ENCODE measurements at places on chromosomes 16 and 17. TPM values are rescaled to one million over a fixed set of nuclear protein-coding genes. Genes with fewer than 3 reads are reported as not detected.

GRCh38 chr17:14228903-14229302 is 7.8 kb downstream of the CDRT15 start:
- H3K4me1 ChIP-seq, result no peaks in the 10 kb centered on the region
- no peak overlapping the region for H3K27ac ChIP-seq
- H3K27me3 ChIP-seq, result no peaks in the 10 kb centered on the region
- no peaks in the 10 kb centered on the region for H3K36me3 ChIP-seq
- H3K4me3 ChIP-seq, result no peak overlapping the region

- H3K27me3 ChIP-seq, result no peaks in the 10 kb centered on the region
- peaks cover 45% of the 10 kb centered on the region for H3K36me3 ChIP-seq
- peaks cover 38% of the 10 kb centered on the region for H3K4me1 ChIP-seq
Observed at GRCh38 chr17:41972571-41973407, 6.2 kb downstream of the CNP start.

FNDC8 gene
- total RNA-seq, result not detected

UNC45B gene
- total RNA-seq, result not detected

GRCh38 chr17:29789196-29790170 is 140.5 kb downstream of the SSH2 start:
- H3K4me1 ChIP-seq, result no peaks in the 10 kb centered on the region
- no peak overlapping the region for H3K4me3 ChIP-seq
- no peaks in the 10 kb centered on the region for H3K36me3 ChIP-seq
- no peak overlapping the region for H3K27ac ChIP-seq
- DNase-seq, result no peak

GRCh38 chr16:74893541-74893940 is 91.4 kb downstream of the WDR59 start:
- no peak overlapping the region for H3K4me3 ChIP-seq
- no peak overlapping the region for H3K27ac ChIP-seq
- DNase-seq, result no peak
- H3K36me3 ChIP-seq, result peaks cover 21% of the 10 kb centered on the region
- H3K4me1 ChIP-seq, result no peaks in the 10 kb centered on the region
- no peaks in the 10 kb centered on the region for H3K27me3 ChIP-seq

GRCh38 chr16:76583945-76584344 is 306.7 kb downstream of the CNTNAP4 start:
- no peaks in the 10 kb centered on the region for H3K27me3 ChIP-seq
- H3K4me3 ChIP-seq, result no peak overlapping the region
- H3K4me1 ChIP-seq, result no peaks in the 10 kb centered on the region
- H3K27ac ChIP-seq, result no peak overlapping the region

DNA sequence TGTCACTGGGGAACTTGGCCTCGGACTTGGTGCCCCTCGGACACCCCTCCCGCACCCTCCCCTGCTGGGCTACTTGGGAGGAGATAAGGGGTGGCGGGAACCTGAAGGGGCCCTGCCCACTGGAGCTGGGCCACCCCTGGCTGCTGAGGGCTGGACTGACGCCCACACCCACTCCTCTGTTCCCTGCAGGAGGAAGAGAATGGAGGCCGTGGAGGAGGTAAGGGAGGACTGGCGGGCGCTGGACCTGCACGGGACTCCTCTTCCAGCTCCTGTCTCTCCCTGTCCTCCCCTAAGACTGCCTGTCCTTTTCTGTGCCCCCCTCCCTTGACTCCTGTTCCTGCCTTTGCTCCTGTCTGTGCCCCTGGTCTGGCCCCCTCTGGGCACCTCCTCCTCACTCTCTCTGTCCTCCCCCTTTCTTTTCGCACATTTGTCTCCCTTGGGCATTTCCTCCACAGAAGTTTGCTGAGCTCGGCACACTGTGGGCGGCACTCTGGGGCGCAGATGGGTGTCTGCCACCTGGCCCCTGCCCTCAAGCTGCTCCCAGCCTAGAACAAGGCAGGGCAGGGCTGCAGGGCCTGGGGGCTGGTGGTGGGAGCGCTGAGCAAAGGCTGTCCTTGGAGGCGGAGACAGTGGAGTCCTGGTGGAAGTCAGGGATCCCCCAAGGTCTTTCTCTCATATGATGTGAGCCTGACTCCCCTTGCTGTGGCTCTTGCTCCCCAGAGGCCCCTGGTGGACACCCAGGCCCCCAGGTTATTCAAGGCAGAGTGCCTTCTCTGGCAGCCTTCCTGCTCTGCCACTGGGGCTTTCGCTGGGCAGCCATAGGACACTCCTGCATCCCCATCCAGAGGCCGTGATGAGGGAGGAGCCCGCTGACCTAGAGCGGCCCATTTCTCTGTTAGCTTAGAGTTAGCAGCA is 32.7 kb downstream of the ARHGAP23 start:
- H3K27me3 ChIP-seq, result peaks cover 35% of the 10 kb centered on the region
- H3K4me1 ChIP-seq, result no peaks in the 10 kb centered on the region
- no peak for DNase-seq
- H3K4me3 ChIP-seq, result no peak overlapping the region

GRCh38 chr16:17303101-17303500 is 167.7 kb downstream of the XYLT1 start:
- DNase-seq, result no peak
- H3K27ac ChIP-seq, result no peak overlapping the region
- H3K4me3 ChIP-seq, result no peak overlapping the region
- peaks cover 8% of the 10 kb centered on the region for H3K27me3 ChIP-seq

GRCh38 chr17:48055531-48056245 is 7.5 kb downstream of the NFE2L1 start:
- H3K27me3 ChIP-seq, result no peaks in the 10 kb centered on the region
- H3K36me3 ChIP-seq, result peaks cover 94% of the 10 kb centered on the region
- H3K4me3 ChIP-seq, result no peak overlapping the region
- DNase-seq, result no peak

- peaks cover 6% of the 10 kb centered on the region for H3K27me3 ChIP-seq
- no peak overlapping the region for H3K27ac ChIP-seq
- DNase-seq, result no peak
- no peaks in the 10 kb centered on the region for H3K4me1 ChIP-seq
- H3K36me3 ChIP-seq, result no peaks in the 10 kb centered on the region
Observed at GRCh38 chr17:57228911-57229310, 27.4 kb upstream of the MSI2 start.

GRCh38 chr16:22425036-22425801 is 50.8 kb upstream of the CDR2 start:
- H3K27ac ChIP-seq, result no peak overlapping the region
- no peak overlapping the region for H3K4me3 ChIP-seq
- no peak for DNase-seq
- peaks cover 41% of the 10 kb centered on the region for H3K36me3 ChIP-seq
- no peaks in the 10 kb centered on the region for H3K4me1 ChIP-seq

CACNA1H gene
- total RNA-seq, result 0.40 TPM

GCGR gene
- total RNA-seq, result 0.13 TPM

STX8 gene
- total RNA-seq, result 53.6 TPM

- H3K4me1 ChIP-seq, result peaks cover 34% of the 10 kb centered on the region
- peak; percentile 90 for DNase-seq
- no peaks in the 10 kb centered on the region for H3K36me3 ChIP-seq
Observed at GRCh38 chr16:11639925-11640899, 28.0 kb upstream of the SNN start.

DNA sequence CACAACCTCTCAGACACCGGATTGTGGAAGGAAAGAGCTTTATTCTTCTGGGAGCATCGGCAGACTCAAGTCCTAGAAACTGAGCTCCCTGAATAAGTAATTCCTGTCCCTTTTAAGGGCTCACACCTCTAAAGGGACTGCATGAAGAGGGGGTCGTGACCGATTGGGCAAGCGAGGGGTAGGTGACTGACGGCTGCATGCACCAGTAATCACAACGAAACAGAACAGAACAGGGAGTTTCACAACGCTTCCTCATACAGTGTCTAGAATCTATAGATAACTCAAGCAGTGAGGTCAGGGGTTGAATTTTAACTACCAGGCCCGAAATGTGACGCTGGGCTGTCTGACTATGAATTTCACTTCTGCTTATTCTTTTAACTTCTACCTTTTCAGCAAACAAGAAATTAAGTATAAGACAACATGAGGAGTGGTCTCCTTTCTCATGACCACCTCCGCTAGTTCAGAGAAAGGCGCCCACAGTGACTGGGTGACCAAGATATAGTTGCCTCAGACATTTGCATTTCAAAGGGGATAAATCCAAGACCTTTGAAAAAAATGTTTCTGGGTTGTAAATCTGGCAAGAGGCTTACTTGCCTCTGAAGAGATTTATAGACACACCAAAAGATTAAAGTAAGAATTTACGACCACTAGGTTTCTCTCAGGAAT is 88.4 kb upstream of the ATF7IP2 start:
- H3K36me3 ChIP-seq, result no peaks in the 10 kb centered on the region

DNA sequence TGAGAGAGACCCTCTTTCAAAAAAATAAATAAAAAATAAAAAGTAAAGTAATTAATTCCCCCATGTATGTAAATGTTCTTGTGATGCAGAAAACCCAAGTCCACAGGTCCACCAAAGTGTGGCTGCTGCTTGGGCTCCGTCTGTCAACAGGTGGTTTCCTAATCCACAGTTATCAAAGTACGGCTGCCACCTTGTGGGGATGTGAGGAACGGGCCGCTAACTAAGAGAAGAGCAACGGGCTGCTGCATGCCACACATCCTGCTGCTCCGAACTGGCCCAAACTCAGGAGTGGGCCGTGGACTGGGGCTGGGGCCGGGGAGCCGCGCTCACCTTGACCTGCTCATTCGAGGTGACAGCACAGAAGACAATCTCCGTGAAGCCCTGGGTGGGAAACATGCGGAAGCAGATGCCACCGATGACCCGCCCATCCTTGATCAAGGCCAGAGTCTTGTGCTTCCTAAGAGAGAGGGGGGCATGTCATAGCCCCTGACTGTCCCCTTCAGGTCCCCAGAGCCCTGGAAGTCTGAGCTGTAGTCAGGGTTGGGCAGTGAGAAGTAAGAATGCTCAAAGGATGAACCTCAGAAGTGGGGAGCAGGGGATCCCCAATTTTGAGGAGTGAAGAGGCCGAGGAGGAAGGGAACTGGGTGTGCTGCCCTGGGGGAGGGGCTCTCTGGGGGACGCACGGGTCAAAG is 4.3 kb downstream of the KAT2A start:
- no peaks in the 10 kb centered on the region for H3K27me3 ChIP-seq
- H3K27ac ChIP-seq, result no peak overlapping the region
- peaks cover 35% of the 10 kb centered on the region for H3K36me3 ChIP-seq
- DNase-seq, result peak; percentile 85

CA4 gene
- not detected for total RNA-seq

GRCh38 chr16:23755484-23755809 is 621 bp downstream of the CHP2 start:
- no peak overlapping the region for H3K27ac ChIP-seq
- peaks cover 5% of the 10 kb centered on the region for H3K27me3 ChIP-seq
- no peaks in the 10 kb centered on the region for H3K36me3 ChIP-seq
- peak overlapping the region; percentile 61 for H3K4me3 ChIP-seq

GRCh38 chr16:25699069-25699468 is 7.3 kb downstream of the HS3ST4 start:
- no peak overlapping the region for H3K27ac ChIP-seq
- H3K4me3 ChIP-seq, result no peak overlapping the region
- no peak for DNase-seq
- H3K27me3 ChIP-seq, result no peaks in the 10 kb centered on the region
- H3K36me3 ChIP-seq, result no peaks in the 10 kb centered on the region

OSGIN1 gene
- total RNA-seq, result 18.1 TPM

- no peaks in the 10 kb centered on the region for H3K36me3 ChIP-seq
- no peaks in the 10 kb centered on the region for H3K4me1 ChIP-seq
- H3K27ac ChIP-seq, result no peak overlapping the region
- DNase-seq, result no peak
- no peaks in the 10 kb centered on the region for H3K27me3 ChIP-seq
Observed at GRCh38 chr16:79638386-79638785, 37.8 kb upstream of the MAF start.

EMC6 gene
- total RNA-seq, result 42.2 TPM

GRCh38 chr16:80515374-80515773 is 25.4 kb upstream of the DYNLRB2 start:
- H3K36me3 ChIP-seq, result no peaks in the 10 kb centered on the region
- H3K4me3 ChIP-seq, result no peak overlapping the region
- H3K27ac ChIP-seq, result no peak overlapping the region
- no peaks in the 10 kb centered on the region for H3K4me1 ChIP-seq
- no peak for DNase-seq

GPT2 gene
- 130 TPM for total RNA-seq

KRT36 gene
- total RNA-seq, result not detected

- H3K27ac ChIP-seq, result no peak overlapping the region
- no peak for DNase-seq
- H3K4me1 ChIP-seq, result peaks cover 53% of the 10 kb centered on the region
- H3K27me3 ChIP-seq, result no peaks in the 10 kb centered on the region
- no peak overlapping the region for H3K4me3 ChIP-seq
Observed at GRCh38 chr16:72021043-72021442, 12.5 kb downstream of the DHODH start.

PRDM7 gene
- total RNA-seq, result not detected

DNA sequence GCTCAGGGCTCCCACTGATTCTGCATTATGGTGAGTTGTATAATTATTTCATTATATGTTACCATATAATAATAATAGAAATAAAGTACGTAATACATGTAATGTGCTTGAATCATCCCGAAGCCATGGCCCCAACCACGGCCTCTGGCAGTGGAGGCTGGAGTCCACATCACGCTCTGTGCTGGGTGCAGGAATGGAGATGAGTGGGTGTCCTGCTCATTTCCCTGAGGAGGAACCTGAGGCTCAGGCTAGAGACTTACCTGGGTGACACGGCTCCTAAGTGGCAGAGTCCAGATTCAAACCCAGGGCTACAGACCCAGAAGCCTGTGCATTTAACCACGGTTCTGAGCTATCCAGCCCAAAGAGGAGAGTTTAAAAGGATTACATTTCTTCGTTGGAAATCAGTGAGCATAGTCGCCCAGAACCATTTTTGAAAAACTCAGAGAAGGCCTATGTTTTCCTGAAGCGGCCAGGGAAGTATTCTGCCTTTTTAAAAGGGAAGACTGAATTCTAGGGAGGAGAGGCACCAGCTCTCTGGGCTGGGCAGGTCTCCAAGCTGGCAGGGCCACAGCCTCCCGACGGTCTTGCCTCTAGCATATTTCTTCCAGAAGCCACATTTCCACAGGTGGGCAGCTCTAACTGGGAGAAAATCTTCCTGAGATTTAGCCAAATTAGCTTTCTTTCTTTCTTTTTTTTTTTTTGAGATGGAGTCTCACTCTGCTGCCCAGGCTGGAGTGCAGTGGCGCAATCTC is 6.7 kb downstream of the IL4R start:
- peaks cover 2% of the 10 kb centered on the region for H3K36me3 ChIP-seq
- DNase-seq, result no peak
- H3K27me3 ChIP-seq, result no peaks in the 10 kb centered on the region
- peaks cover 81% of the 10 kb centered on the region for H3K4me1 ChIP-seq
- no peak overlapping the region for H3K4me3 ChIP-seq

DNA sequence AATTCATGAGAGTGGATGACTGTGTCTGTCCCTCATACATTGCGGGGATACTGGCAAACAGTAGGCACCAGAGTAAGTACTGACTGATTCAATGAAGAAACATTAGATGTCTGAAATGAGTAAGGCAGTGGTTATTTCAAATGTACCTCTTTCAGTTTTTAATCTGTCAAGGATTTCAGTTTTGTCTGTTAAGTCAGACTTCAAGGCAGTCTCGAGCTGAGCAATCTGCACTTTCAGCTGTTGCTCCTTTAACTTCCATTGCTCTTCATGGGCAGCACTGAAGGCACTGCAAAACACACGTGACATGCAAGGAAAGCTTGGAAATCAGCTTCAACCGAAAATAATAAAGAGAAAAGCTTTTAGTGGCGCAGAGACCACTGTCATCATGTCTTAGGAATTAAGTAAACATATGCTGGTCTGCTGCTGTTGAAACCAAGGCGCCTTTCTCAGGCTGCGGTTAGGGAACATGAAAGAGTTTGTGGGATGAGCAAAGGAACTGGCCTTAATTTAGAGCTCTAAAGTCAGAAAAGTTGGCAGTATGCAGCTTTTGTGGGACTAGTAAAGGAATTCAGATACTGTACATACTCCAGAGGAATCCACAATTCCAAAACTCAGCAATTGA is 38.8 kb downstream of the RPGRIP1L start:
- DNase-seq, result no peak
- H3K27ac ChIP-seq, result no peak overlapping the region
- H3K36me3 ChIP-seq, result no peaks in the 10 kb centered on the region
- no peaks in the 10 kb centered on the region for H3K27me3 ChIP-seq
- H3K4me1 ChIP-seq, result peaks cover 8% of the 10 kb centered on the region

GSDMA gene
- total RNA-seq, result not detected

RAD51C gene
- 151 TPM for total RNA-seq

Measured in HepG2 (cell line).